ENCODE measurements at places on chromosomes 6 and 20.

DNA sequence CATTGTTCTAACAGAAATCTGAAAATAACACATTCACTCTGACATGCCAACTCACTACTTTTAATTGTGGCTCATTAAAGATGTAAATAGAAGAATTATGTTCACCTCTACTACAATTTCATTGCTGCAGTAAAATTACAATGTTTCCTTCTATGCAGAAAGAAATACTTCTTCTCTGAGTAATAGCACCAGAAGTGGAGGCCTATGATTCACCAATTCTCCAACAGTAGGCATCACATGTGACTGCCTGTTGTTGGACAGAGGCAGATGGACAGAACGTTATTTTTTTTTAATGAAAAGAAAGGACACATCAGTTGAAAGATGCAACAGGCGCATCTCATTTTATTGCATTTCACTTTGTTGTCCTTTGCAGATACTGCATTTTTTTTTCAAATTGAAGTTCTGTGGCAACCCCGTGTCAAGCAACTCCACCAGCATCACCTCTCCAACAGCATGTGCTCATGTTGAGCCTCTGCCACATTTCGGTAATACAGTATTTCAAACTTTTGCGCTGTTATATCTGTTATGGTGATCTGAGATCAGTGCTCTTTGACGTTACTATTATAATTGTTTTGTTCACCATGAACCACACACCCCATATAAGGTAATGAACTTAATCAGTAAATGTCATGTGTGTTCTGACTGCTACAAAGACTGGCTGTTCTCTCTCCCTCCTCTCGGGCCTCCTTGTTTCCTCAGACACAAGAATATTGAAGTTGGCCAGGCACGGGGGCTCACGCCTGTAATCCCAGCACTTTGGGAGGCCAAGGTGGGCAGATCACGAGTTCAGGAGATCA lies 121.4 kb downstream of the ATXN1 start:
- no peak for DNase-seq

GRCh38 chr20:6558341-6558740 lies 209.1 kb upstream of the BMP2 start:
- no peak for DNase-seq

- DNase-seq: no peak
These were observed 7.7 kb downstream of the MANBAL start for GRCh38 chr20:37297066-37297736.

DNA sequence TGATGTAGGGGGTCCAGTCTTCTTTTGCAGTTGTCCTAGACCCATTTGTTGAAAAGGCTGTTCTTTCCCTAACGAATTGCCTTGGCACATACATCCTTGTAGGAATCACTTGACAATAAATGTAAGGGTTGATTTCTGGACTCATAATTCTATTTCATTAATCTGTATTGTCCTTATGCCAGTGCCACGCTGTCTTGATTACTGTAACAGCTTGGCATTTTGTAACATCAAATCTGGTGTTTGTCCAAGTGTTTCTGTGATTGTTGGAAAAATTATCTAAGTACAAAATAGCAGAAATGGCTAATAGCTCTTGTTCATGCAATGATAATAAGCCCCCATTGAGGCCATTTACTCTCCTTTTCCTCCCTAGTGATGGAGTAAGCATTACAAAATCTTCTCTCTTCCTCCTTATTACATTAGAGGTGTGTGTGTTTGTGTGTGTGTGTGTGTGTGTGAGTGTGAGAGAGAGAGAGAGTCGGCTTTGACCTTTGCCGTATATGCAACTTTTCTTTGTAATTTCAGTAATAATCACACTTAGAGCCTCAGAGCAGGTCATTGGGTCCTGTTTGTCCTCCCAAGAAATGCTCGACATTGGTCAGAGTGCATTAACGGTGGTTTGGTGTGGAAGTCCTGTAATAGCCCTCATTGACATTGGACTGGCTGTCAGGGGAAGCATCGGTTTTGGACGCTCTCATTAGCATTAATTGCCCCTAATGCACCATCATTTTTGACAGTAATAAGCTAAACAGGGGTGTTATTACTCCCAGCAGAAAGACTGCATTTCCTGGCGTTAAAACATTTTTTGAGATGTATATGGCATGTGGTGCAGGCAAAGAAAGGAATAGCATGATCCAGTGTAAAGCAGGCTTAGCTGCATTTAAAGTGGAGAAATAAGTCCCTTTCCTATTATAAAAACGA lies 40.7 kb upstream of the MROH8 start:
- no peak for DNase-seq

DNA sequence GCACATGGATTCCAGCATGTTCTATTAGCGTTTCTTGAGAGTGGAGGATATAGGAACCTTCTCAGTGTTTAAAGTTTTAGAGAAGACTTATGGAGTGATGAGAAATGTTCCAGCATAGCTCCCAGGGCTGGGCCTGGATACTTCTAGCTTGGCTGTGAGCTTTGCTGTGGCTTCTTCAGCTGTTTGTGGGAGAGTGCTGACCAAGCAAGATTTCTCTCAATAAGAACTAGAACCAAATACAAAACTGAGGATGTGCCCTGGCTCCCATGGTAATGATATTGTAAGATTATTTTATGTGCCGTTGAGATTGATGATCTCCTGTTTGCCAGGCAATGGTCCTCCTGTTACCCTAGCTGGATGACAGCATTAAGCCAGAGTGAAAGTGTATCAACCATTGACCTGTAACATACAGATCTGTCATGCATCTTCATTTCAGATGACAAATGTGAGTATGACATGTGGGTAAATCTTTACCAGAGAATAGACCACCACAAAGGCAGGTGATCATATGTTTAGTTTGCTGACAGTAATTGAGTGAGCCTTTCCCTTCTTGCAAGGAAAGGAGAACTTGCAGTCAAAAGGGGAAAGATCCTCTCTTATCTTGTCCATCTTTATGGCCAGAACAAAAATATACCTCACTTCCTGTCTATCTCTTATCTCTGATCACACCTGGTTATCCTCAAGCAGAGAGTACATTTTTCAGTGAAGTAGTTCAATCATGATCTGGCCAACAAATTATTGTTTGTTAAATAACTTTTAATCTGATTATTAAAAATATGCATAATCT lies 180.1 kb downstream of the SLC24A3 start:
- no peak for DNase-seq

GRCh38 chr20:33084722-33085121 lies 5.3 kb downstream of the BPIFB4 start:
- DNase-seq: no peak

DNA sequence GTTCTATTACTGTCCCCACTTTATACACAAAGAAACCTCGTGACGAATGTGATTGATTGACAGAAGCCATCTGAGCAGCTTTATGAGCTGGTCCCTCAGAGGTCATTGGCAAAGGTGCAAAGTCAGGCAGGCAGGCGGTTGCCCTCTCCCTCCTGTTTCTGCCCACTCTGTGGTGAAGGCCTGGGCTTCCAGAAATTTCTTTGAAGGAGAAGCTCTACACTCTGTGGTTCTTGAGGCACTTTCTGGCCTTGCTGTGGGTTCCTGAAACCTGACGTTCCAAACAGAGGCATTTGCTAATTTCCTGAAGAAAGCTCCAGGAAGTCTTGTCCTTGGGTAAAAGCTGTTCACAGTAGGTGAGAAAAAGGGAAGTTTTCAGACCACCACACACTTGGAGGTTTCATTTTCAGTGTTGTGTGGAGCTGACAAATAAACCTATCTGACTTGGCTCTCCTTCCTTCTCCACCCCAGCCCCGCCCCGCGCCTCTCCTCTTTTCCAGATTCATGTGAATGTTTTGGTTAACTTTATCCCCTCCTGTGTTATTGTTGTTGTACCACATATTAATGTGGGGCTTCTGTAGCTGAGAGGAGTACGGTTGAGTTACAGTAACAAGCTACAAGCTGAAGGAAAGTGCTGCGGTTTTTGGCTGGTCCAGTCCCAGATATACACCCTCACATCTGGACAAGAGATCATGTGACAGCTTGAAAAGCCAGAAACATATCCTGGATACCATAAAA lies 274.1 kb downstream of the CLIC5 start:
- no peak for DNase-seq

DNA sequence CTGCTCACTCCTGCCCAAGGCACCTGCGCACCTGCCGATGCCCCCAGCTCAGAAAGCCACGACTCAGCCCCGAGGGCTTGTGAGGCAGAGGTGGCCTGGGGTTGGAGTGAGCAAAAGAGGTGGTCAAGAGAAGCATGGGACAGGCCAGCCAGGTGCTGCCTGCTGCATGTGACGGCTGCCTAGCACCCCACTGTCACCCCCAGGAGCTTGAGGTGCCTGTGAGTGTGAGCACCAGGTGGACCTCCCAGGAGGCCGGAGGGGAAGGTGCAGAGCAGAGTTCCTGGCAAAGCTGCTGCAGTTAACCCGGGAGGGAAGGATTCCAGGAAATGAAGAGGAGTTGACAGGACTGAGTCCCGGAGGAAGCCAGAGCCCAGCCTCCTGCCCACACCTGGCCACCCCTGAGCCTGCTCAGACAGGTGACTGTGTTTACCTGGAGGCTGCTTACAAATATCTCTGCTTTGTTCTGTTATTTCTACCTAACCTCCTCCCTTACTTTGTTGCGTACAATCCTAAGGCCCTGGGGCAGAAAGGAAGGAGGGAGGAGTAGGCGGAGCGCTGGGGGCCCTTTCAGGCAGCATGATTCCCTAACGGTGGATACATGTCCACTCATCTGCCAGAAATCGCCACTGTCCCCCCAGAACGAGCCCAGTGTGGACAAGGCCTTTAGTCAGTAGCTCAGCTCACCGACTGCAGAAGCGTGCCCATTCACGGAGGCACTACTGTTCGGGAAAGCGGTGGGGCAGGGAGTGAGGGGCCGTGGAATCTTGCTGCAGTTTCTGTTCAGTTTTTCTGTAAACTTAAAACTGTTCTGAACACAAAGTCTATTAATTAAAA lies 87.5 kb upstream of the MPC1 start:
- DNase-seq: no peak

GRCh38 chr20:12531626-12532025 lies 477.1 kb upstream of the SPTLC3 start:
- DNase-seq: no peak

- DNase-seq: no peak
These were observed 131.2 kb downstream of the SH3BGRL2 start for GRCh38 chr6:79762370-79762769.

Measured in neuronal stem cell (in vitro differentiated cells).